ENCODE measurements at places on chromosomes 7 and 10. TPM values are rescaled to one million over a fixed set of nuclear protein-coding genes. Genes with fewer than 3 reads are reported as not detected.

DNA sequence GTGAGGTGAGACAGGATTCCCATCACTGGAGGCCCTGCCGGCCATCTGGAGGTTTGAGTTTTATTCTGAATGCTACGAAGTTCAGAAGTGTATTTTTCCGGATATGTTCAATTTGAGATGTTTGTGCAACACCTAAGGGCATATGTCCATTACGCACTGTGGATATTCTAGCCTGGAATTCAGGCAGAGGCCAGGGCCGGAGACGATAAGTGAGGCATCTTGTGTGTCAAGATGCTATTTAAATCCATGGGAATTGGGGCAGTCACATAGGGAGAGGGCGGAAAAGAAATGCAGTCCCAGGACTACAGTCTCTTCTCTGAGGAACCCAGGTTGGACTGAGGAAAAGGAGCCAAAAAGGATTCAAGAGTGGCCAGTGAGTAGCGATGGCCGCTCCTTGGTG lies 1.9 kb upstream of the SUV39H2 start:
- no peak for DNase-seq

DNA sequence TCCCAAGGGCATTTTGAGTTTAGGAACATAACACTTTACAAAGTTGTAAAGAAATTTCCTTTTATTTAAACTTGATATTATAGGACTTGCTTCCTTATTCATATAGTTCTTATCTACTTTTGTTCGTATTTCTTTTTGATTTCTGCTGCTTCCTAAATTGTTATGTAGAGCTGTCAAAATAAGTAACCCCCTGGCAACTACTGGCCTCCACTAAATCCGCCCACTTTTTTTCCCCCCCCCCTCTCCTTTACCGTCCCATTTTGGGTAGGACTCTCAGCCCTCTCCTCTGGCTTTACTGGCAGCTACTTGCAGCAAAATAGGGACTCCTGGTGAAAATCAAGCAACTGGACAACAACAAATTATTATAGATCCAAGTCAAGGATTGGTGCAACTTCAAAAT lies 1.1 kb downstream of the SP4 start:
- DNase-seq: peak; percentile 1

DNA sequence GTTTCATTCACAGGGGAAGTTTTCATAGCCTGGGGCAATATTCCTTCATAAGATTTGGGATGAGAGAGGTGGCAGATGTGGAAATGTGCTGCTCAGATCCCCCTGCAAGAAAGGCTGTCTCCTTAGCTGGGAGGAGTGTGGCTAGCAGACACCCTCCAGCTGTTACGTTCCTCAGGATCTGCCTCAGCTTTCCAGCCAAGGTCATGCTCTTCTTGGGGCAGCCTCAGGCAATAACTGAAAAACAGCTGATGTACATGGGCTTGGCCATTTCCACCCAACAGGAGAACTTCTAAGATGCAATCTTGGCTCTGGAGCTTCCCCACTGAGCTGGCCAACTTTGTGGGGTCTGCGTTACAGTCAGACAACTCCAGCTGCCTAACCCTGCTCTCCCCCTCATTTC lies 51.3 kb upstream of the SEPTIN7 start:
- peak; percentile 86 for DNase-seq

DNA sequence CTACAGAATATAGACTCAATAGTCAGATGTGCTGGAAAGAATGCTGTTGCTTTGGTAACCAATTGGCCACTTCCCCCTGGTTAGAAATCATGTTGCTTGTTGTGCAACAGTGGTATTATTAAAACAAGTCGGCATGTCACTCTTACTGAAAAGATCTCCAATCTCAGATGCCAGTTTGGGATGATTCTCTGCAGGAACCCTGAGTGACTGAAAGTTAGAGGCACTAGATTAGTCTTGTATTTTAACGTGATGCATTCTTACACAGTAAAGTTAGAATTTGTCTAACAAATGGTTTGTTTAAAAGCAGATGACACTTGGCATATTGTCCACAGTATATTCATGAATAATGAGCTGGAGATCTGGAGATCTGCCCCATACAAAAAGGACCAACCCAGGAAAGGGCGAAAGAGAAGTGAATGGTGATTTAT lies 287.6 kb downstream of the TWIST1 start:
- peak; percentile 86 for DNase-seq

DNA sequence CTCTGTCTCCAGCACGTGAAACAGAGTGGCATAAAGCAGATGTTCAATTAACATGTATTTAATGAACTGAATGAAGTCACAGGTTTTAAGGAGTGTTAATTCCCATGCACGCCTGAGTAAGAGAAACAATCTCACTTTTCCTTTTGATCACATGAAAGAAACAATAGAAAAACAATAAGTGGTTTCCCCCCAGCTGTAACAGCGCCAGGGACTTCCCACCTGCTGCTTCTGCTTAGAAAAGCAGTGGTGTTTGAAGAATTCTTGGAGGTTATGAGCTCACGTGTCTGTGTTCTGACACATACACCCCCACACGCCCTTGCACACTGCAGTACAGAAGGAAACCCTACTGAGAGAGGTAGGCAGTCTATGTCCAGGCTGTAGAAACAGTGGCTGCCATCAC lies 51.3 kb upstream of the FRMD4A start:
- DNase-seq: no peak

DNA sequence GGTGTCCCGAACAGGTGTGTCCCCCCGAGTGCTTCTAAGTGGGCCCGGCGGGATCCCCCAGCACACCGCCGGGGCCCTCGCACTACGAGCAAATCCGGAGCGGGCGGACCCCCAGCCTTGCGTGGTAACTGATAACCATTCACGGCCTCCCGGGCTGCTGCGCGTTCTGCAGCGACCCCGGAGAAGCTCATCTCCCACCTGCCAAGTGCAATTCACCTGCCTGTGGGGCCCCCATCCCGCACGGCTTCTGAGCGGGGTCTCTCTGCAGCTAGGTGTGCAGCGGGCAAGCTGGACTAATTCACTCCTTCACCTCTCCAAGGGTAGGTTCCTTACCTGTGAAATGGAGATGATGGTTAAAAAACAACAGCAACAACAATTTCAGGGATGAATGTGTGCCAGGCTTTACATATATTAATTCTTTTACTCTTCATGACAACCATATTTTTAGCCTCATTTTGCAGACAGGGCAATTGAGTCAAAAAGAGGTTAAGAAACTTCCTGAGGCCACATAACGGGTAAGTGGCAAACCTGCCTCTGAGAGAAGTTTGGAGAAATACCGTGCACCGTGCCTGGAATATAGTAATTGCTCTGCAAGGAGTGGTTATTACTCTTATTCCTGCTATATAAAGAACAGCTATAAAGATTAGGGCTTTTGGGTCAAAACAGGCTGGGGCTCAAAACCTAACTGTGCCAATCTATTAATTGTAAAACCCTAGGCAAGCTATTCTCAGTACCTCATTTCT lies 652 bp upstream of the PODXL start:
- no peak for DNase-seq

DNA sequence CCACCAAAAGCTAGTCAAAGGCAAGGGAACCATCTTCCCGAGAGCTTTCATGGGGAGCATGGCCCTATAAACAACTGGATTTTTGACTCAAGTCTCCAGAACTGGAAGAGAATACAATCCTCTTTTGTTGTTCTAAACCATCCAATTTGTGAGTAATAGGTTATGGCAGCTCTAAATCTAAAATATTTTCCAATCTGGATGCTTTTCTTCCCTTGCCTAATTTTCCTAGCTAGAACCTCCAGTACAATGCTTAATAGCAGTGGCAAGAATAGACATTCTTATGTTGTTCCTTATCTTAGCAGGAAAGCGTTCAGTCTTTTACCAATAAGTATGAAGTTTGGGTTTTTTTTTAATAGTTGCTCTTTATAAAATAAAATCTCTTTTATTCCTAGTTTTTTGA lies 66.7 kb downstream of the AKR1E2 start:
- peak; percentile 42 for DNase-seq

- DNase-seq: no peak
Observed at GRCh38 chr7:40418983-40419382, 284.2 kb downstream of the SUGCT start.

DNA sequence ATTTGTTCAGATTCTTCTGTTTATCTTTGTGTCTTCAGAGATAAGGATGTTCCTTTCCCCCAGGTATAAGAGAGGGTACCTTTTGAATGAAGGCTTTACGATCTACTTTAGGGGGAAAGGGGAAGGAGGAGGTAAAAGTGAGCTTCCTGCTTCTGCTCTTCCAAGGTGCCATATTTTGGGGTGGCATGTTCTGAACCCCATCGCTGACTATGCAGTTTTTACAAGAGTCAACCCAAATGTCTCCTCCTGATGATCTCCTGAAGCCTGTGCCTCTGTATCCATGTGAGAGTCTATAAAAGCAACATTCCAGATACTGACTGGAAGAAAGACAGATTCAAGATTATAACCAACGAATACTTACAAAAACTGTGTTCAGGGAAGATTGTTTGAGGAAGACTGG lies 102.5 kb downstream of the ZNF277 start:
- no peak for DNase-seq

DNA sequence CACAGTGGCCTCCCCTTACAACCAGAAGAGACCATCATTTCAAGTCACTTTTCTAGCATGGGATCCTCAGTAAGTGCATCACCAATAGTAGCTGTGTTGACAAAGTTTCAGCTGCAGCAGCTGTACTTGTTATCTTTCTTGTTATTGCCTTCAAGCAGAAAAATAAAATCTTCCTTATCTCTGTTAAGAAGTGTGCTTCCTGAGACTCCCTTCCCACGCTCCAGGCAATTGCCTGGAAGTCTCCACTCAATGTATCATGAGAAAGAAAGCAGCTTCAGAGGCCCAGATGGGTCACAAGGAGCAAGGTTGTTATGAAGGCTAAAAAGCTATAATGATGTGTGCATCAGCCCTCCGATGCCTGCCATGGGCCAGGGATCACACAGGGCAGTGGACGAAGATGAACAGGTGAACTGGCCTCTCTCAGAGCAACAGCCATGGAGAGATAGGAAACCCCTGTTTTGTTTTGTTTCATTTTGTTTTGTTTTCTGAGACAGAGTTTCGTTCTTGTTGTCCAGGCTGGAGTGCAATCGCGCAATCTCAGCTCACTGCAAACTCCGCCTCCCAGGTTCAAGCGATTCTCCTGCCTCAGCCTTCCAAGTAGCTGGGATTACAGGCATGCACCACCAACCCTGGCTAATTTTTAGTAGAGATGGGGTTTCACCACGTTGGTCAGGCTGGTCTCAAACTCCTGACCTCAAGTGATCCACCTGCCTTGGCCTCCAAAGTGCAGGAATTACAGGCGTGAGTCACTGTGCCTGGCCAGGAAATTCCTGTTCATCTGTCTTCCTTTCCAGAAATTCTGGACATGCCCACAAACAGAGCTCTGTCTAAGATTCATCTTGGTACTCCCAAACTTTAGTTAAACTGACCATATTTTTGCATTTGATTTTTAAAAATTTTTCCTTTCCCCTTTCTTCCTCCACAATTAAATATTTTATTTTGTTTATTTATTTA lies 340.5 kb downstream of the TNS3 start:
- DNase-seq: no peak

- DNase-seq: peak; percentile 54
Observed at GRCh38 chr10:61399406-61399805, 53.8 kb downstream of the TMEM26 start.

DNA sequence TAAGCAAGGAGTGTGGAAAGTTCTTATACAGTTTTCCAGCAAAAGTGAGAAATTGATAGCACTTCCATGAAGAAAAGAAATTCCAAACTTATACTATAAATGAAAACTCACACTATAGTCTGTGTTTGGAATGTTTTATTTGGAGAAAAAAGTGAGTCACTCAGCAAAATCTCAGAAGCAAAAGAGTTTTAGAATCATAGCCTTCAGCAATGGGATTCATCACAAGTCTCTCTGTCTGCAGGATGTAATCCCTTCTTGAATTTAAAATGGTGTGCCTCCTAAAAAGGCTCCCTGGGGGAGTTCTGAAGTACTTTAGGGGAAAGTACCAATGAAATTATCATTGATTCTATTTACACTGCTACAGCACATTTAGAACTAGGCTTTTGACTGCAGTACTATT lies 756.4 kb downstream of the XPNPEP1 start:
- DNase-seq: peak; percentile 11

DNA sequence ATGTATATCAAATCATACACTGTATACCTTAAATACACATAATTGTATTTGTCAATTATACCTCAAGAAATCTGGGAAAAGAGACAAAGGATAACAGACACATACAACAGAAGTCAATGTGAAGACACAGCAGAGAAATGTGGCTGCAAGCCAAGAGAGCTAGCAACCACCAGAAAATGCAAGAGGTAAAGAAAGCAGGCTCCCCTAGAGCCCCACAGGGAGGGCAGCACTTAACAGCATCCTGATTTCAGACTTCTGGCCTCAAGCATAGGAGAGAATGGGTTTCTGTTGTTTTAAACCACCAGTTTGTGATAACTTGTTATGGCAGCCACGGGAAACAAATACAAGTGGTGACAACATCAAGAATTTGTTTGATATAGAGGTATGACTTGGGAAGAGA lies 1197.2 kb downstream of the SORCS1 start:
- no peak for DNase-seq

DNA sequence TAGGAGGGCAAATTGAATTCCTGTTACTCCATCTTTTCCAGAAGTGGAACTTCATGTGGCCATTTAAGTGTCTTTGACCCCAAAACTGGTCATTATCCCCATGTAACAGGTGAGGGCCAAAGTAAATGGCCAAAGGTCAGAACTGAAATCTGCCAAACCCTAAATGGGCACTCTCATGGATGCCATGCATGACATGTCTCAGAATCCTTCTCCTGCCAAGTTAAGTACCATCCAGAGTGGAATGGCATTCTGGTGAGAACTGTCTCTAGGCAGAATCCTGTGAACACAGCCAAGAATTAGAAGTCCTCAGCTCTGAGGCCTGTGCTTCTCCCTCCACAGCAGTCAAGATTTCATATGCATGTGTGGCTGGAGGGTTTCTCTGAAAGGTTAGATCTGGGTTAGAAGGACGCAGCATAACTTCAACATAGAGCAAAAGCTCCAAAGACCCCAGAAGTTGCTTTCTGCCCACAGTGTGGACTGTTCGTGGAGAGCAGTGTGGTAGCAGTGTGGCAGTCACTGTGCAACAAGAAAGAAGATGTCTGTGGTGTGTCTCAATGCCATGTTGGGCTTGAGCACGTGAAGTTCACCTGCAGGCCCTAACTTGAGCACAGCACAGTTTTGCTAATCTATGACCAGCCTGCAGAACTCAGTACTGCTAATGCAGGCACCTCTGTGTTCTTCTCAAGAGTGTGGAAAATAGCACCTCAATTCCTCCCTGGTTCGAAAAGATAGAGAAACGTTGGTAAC lies 121.3 kb downstream of the ADCY1 start:
- no peak for DNase-seq

GRCh38 chr10:2978111-2978510 lies 89.2 kb upstream of the PFKP start:
- peak; percentile 71 for DNase-seq

GRCh38 chr10:13865758-13866491 lies 279.2 kb downstream of the PRPF18 start:
- DNase-seq: peak; percentile 67

GRCh38 chr7:77321300-77321699 lies 94.8 kb downstream of the GSAP start:
- no peak for DNase-seq

GRCh38 chr10:91354166-91355075 lies 55.7 kb upstream of the HECTD2 start:
- DNase-seq: no peak

The TAC1 gene
- not detected for total RNA-seq

The HOXA7 gene
- not detected for total RNA-seq

The FKBP9 gene
- 831 TPM for total RNA-seq

The LRRC61 gene
- total RNA-seq: 0.09 TPM

The LSM5 gene
- 50.8 TPM for total RNA-seq

The UPP1 gene
- total RNA-seq: 12.4 TPM

The PTPN20 gene
- 0.27 TPM for total RNA-seq
